ENCODE measurements at places on chromosomes 7 and 10.
A peak's percentile ranks its signal among the peaks of the same experiment; 100 is the strongest.

- no peak for DNase-seq
- H3K36me3 ChIP-seq, result no peaks in the 10 kb centered on the region
- H3K4me1 ChIP-seq, result peaks cover 3% of the 10 kb centered on the region
- no peak overlapping the region for H3K27ac ChIP-seq
Measured at GRCh38 chr10:628386-629045, 61.0 kb downstream of the DIP2C start.

DNA sequence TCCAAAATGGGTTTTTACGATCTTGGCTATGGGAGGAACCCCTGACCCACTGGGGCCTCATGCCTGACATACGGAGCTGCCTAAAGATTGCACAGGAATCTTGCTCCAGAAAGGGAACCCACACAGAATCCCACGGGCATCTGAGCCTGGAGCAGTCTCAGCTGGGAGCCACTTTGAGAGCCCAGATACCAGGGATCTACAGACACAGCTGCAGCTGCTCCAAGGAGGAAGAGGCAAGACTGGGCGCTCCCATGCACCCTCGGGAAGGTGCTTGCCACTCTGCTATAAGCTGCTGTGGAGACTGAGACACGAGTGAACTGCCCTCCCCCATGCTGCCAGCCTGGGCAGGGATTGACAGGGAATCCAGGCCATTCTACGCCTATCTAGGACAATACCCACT lies 202.5 kb downstream of the REEP3 start:
- DNase-seq, result no peak
- peaks cover 38% of the 10 kb centered on the region for H3K27me3 ChIP-seq
- no peaks in the 10 kb centered on the region for H3K36me3 ChIP-seq
- no peak overlapping the region for H3K4me3 ChIP-seq

- H3K36me3 ChIP-seq, result no peaks in the 10 kb centered on the region
- no peaks in the 10 kb centered on the region for H3K27me3 ChIP-seq
- no peak overlapping the region for H3K27ac ChIP-seq
- H3K4me3 ChIP-seq, result no peak overlapping the region
- no peak for DNase-seq
Measured at GRCh38 chr10:19745672-19746071, 70.6 kb upstream of the PLXDC2 start.

DNA sequence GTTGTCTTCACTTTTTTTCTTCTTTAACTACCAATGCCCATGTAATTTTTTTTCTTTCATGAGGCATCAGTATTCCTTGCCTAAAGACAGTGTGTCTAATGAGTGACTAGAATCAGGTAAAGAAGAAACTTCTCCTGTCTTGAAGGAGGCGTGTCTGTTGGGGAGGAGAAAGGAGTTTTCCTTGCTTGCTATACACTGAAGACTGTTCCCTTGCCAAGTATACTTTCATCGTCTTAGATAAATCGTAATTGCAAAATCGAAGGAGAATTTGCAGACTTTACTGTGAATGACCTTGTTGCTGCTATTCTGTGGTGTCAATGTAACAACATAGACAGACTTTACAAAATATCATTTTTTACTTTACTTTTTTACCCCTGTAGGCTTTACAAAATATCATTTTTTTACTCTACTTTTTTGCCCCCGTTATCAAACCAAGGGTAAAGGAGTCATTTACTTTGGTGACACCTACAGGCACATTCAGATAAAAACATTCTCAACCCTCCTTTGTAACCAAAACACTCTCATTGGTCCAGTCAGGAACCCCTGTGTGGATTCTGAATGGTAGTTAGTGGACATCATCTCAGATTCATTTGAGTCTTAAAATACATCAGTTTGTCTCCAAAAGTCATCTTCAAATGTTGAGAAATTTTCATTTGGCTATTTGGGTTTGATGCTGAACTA lies 232.4 kb downstream of the AHR start:
- H3K36me3 ChIP-seq, result no peaks in the 10 kb centered on the region
- no peak overlapping the region for H3K4me3 ChIP-seq
- peaks cover 18% of the 10 kb centered on the region for H3K27me3 ChIP-seq
- DNase-seq, result no peak

GRCh38 chr7:142439739-142440138 lies 181.9 kb upstream of the PRSS58 start:
- H3K4me3 ChIP-seq, result no peak overlapping the region
- DNase-seq, result no peak
- H3K27ac ChIP-seq, result no peak overlapping the region
- no peaks in the 10 kb centered on the region for H3K36me3 ChIP-seq
- H3K4me1 ChIP-seq, result peaks cover 35% of the 10 kb centered on the region

- no peak for DNase-seq
- H3K27me3 ChIP-seq, result no peaks in the 10 kb centered on the region
- H3K4me1 ChIP-seq, result peaks cover 3% of the 10 kb centered on the region
- H3K4me3 ChIP-seq, result no peak overlapping the region
- H3K27ac ChIP-seq, result no peak overlapping the region
Measured at GRCh38 chr10:131944412-131944811, 37.3 kb downstream of the BNIP3 start.

- H3K4me1 ChIP-seq, result no peaks in the 10 kb centered on the region
- no peak overlapping the region for H3K4me3 ChIP-seq
- H3K36me3 ChIP-seq, result no peaks in the 10 kb centered on the region
- DNase-seq, result no peak
- H3K27me3 ChIP-seq, result no peaks in the 10 kb centered on the region
Measured at GRCh38 chr7:229184-229964, 37.0 kb downstream of the FAM20C start.

- DNase-seq, result no peak
- no peaks in the 10 kb centered on the region for H3K36me3 ChIP-seq
- no peaks in the 10 kb centered on the region for H3K4me1 ChIP-seq
- H3K27ac ChIP-seq, result no peak overlapping the region
- peaks cover 3% of the 10 kb centered on the region for H3K27me3 ChIP-seq
- H3K4me3 ChIP-seq, result no peak overlapping the region
Measured at GRCh38 chr10:16242859-16243613, 193.8 kb upstream of the PTER start.

- no peaks in the 10 kb centered on the region for H3K36me3 ChIP-seq
- no peak for DNase-seq
- no peak overlapping the region for H3K27ac ChIP-seq
- H3K27me3 ChIP-seq, result peaks cover 20% of the 10 kb centered on the region
Measured at GRCh38 chr7:130703851-130704250, 17.5 kb upstream of the TSGA13 start.

- H3K27ac ChIP-seq, result peak overlapping the region; percentile 29
- no peaks in the 10 kb centered on the region for H3K36me3 ChIP-seq
- peaks cover 5% of the 10 kb centered on the region for H3K4me1 ChIP-seq
- H3K4me3 ChIP-seq, result peak overlapping the region; percentile 42
Measured at GRCh38 chr7:122887198-122887597, 938 bp upstream of the CADPS2 start.

- no peak for DNase-seq
- H3K27ac ChIP-seq, result no peak overlapping the region
- no peaks in the 10 kb centered on the region for H3K4me1 ChIP-seq
- no peaks in the 10 kb centered on the region for H3K36me3 ChIP-seq
- peaks cover 4% of the 10 kb centered on the region for H3K27me3 ChIP-seq
Measured at GRCh38 chr10:86172301-86172700, 194.3 kb downstream of the GRID1 start.

DNA sequence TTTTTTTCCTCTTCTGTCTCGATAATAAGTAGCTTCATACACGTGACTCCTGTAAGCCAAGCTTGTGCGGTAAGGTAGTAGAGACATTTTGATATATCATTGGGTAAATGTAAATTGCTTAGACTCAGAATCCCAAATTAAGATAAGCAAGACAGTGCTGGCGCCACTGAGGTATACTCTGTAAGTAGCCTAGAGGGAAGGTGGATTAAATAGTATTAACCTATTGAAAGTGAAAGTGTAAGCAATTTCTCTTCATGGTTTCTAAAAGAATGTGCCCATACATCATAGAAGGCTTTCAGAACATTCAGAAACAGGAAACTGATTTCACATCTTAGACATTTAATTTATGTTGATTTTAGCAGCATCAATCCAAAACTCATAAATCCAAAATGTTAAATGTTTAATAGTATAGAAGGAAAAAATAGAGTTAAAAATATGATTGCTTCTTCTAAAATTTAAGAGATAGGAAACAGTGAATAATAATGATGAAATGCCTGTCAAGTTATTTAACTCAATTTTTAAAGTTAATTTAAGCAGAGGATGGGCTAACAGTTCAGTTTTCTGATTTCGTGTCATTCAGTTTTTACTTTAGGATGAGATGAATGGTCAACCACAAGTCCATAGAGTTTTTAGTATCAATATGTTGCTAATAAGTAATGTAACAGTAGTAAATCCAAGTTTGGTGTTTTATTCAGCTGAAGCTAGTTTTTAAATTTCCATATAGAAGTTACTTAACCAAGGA lies 36.8 kb downstream of the LRRC72 start:
- peaks cover 24% of the 10 kb centered on the region for H3K4me1 ChIP-seq
- peak overlapping the region; percentile 81 for H3K27ac ChIP-seq
- H3K4me3 ChIP-seq, result peak overlapping the region; percentile 64
- peaks cover 4% of the 10 kb centered on the region for H3K27me3 ChIP-seq
- H3K36me3 ChIP-seq, result no peaks in the 10 kb centered on the region
- DNase-seq, result no peak

GRCh38 chr7:1749351-1749863 lies 79.3 kb downstream of the ELFN1 start:
- no peak for DNase-seq
- no peak overlapping the region for H3K4me3 ChIP-seq

- no peak overlapping the region for H3K27ac ChIP-seq
- H3K4me1 ChIP-seq, result no peaks in the 10 kb centered on the region
Measured at GRCh38 chr10:103711351-103711994, 143.9 kb downstream of the SH3PXD2A start.

GRCh38 chr7:47803846-47804245 lies 144.4 kb downstream of the PKD1L1 start:
- no peaks in the 10 kb centered on the region for H3K4me1 ChIP-seq
- H3K27me3 ChIP-seq, result no peaks in the 10 kb centered on the region
- H3K27ac ChIP-seq, result no peak overlapping the region
- no peaks in the 10 kb centered on the region for H3K36me3 ChIP-seq
- DNase-seq, result no peak
- no peak overlapping the region for H3K4me3 ChIP-seq

GRCh38 chr10:88193018-88193417 lies 329.6 kb downstream of the PTEN start:
- H3K36me3 ChIP-seq, result no peaks in the 10 kb centered on the region
- peaks cover 32% of the 10 kb centered on the region for H3K4me1 ChIP-seq
- DNase-seq, result no peak
- H3K27ac ChIP-seq, result no peak overlapping the region
- H3K27me3 ChIP-seq, result peaks cover 4% of the 10 kb centered on the region

- H3K4me3 ChIP-seq, result no peak overlapping the region
- DNase-seq, result no peak
- no peaks in the 10 kb centered on the region for H3K36me3 ChIP-seq
- no peak overlapping the region for H3K27ac ChIP-seq
- no peaks in the 10 kb centered on the region for H3K27me3 ChIP-seq
Measured at GRCh38 chr7:31478018-31478417, 35.9 kb upstream of the ITPRID1 start.

GRCh38 chr10:11146402-11147171 lies 128.9 kb downstream of the CELF2 start:
- peak overlapping the region; percentile 62 for H3K4me3 ChIP-seq
- peaks cover 92% of the 10 kb centered on the region for H3K4me1 ChIP-seq
- H3K27ac ChIP-seq, result peak overlapping the region; percentile 92
- H3K27me3 ChIP-seq, result no peaks in the 10 kb centered on the region
- DNase-seq, result no peak
- no peaks in the 10 kb centered on the region for H3K36me3 ChIP-seq

- no peak overlapping the region for H3K4me3 ChIP-seq
- H3K27me3 ChIP-seq, result no peaks in the 10 kb centered on the region
- H3K27ac ChIP-seq, result peak overlapping the region; percentile 70
- peaks cover 4% of the 10 kb centered on the region for H3K36me3 ChIP-seq
Measured at GRCh38 chr10:63421591-63421990, 44.2 kb downstream of the JMJD1C start.

GRCh38 chr10:132911786-132912097 lies 30.6 kb downstream of the CFAP46 start:
- DNase-seq, result no peak
- peaks cover 2% of the 10 kb centered on the region for H3K4me1 ChIP-seq
- H3K36me3 ChIP-seq, result no peaks in the 10 kb centered on the region
- no peak overlapping the region for H3K27ac ChIP-seq
- H3K4me3 ChIP-seq, result no peak overlapping the region

DNA sequence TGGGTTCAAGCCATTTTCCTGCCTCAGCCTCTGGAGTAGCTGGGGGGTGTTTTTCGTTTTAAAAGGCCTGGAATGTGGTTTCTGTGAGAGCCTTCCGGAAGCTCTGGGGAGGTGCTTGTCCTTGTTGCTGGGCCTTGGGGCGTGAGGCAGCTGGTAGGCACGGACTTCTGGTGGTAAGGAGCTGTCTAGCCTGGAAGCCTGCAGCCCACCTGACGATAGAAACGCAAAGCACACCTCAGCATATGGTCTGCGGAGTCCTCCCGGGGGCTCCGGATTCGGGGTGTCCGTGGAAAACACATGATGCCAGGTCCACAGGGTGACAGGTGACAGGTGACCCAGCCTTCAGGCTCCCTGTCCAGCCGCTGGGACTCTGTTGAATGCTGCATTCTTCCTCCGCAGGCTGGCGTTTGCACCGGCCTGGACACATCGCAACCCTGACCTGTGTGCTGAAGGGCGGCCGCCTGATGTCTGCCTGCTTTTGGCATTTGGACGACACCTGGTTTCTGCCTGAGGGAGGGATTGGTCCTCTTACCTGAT lies 37.3 kb downstream of the INPP5A start:
- H3K27me3 ChIP-seq, result no peaks in the 10 kb centered on the region
- DNase-seq, result no peak
- H3K27ac ChIP-seq, result no peak overlapping the region

- no peaks in the 10 kb centered on the region for H3K4me1 ChIP-seq
- no peak for DNase-seq
- H3K27ac ChIP-seq, result no peak overlapping the region
Measured at GRCh38 chr10:2079603-2080078, 342.3 kb upstream of the ADARB2 start.

DNA sequence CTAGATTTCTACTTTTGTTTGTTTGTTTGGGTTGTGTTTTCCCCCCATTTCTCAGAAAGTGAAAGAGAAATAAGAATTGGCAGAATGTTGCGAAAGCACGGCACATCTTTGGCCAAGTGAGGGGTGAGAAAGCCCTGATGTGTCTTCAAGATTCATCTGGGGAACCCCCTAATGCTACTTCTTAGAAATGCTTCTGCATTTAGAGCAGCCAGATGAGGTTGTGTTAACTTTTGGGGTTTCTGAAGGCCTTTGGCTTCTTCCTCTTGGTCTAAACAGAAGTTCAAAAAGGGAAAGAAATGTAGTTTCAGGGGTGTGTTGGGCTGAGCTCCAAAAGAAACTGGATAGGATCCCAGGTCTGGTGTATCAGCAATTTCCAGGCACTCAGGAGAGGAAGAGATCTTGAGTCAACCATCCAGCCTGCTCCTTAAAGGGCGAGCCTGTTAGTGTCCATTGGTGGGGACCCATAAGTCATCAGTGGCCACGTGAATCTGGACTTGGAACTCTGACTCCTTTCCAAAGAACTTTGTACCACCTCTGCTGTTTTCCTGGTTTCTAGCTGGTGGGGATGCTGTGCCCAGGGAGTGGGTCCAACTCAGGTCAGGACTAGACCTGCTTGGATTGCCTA lies 6.5 kb downstream of the DUSP5 start:
- peaks cover 93% of the 10 kb centered on the region for H3K36me3 ChIP-seq
- peaks cover 81% of the 10 kb centered on the region for H3K4me1 ChIP-seq
- H3K27ac ChIP-seq, result peak overlapping the region; percentile 94
- H3K4me3 ChIP-seq, result peak overlapping the region; percentile 49

- no peaks in the 10 kb centered on the region for H3K4me1 ChIP-seq
- peaks cover 13% of the 10 kb centered on the region for H3K27me3 ChIP-seq
- H3K36me3 ChIP-seq, result no peaks in the 10 kb centered on the region
- H3K27ac ChIP-seq, result no peak overlapping the region
Measured at GRCh38 chr7:116702046-116702785, 30.2 kb downstream of the MET start.

- H3K4me1 ChIP-seq, result no peaks in the 10 kb centered on the region
- no peak for DNase-seq
- H3K4me3 ChIP-seq, result no peak overlapping the region
- H3K27ac ChIP-seq, result no peak overlapping the region
Measured at GRCh38 chr7:136086712-136087111, 109.6 kb upstream of the MTPN start.

Measured in activated naive CD8-positive, alpha-beta T cell treated with anti-CD3 and anti-CD28 coated beads for 36 hours (primary cell).